Subcutaneous preadipocyte (primary cell): ENCODE measurements at places on chromosomes 16 and 17. TPM values are rescaled to one million over a fixed set of nuclear protein-coding genes. Genes with fewer than 3 reads are reported as not detected.

The TVP23A gene
- not detected in 2 replicates for total RNA-seq

The IGFALS gene
- total RNA-seq = under 0.01 TPM in 1 of 2 replicates, not detected in the other

The FGF11 gene
- under 0.01 and 0.37 TPM in 2 replicates for total RNA-seq

The CCL5 gene
- not detected in 2 replicates for total RNA-seq

The POLR3K gene
- 2.9 and 3.5 TPM in 2 replicates for total RNA-seq

The SPNS3 gene
- not detected in 2 replicates for total RNA-seq

The CDRT15 gene
- total RNA-seq = not detected in 2 replicates

The NPIPA8 gene
- not detected in 2 replicates for total RNA-seq

The MYH13 gene
- not detected in 2 replicates for total RNA-seq

The MT3 gene
- not detected in 2 replicates for total RNA-seq

The HOXB3 gene
- total RNA-seq = 5.1 and 9.8 TPM in 2 replicates

The EVPLL gene
- total RNA-seq = not detected in 2 replicates

The LLGL2 gene
- total RNA-seq = 0.20 TPM in 1 of 2 replicates, not detected in the other

The MAPT gene
- total RNA-seq = 0.37 and 0.39 TPM in 2 replicates

The KRT25 gene
- not detected in 2 replicates for total RNA-seq

The C16orf46 gene
- total RNA-seq = 0.59 and 1.1 TPM in 2 replicates

The GCSH gene
- total RNA-seq = 22.3 and 25.0 TPM in 2 replicates

The G6PC1 gene
- not detected in 2 replicates for total RNA-seq

The CLDN7 gene
- total RNA-seq = 0.98 and 2.9 TPM in 2 replicates

The MT4 gene
- total RNA-seq = not detected in 2 replicates

The PLD6 gene
- total RNA-seq = 1.5 and 4.7 TPM in 2 replicates

The RAB26 gene
- under 0.01 and 0.20 TPM in 2 replicates for total RNA-seq

The NPIPA2 gene
- total RNA-seq = 0.73 TPM in 1 of 2 replicates, not detected in the other

The PIK3R5 gene
- not detected in 2 replicates for total RNA-seq

The ACSM3 gene
- 0.37 and 0.39 TPM in 2 replicates for total RNA-seq

The C16orf89 gene
- total RNA-seq = not detected in 2 replicates

The YBX2 gene
- not detected in 2 replicates for total RNA-seq

The VMO1 gene
- total RNA-seq = 0.59 TPM in 1 of 2 replicates, not detected in the other

The ZNF205 gene
- 15.1 and 17.0 TPM in 2 replicates for total RNA-seq

The PRSS33 gene
- total RNA-seq = not detected in 2 replicates

The RNF43 gene
- under 0.01 TPM in 2 replicates for total RNA-seq

The GPATCH8 gene
- 16.9 and 23.3 TPM in 2 replicates for total RNA-seq

The ANKRD40CL gene
- total RNA-seq = not detected in 2 replicates

The CUEDC1 gene
- 13.5 and 15.8 TPM in 2 replicates for total RNA-seq

The NECAB2 gene
- total RNA-seq = under 0.01 TPM in 1 of 2 replicates, not detected in the other

The RDM1 gene
- 0.37 TPM in 1 of 2 replicates, not detected in the other for total RNA-seq

The ENKD1 gene
- total RNA-seq = 15.8 and 16.9 TPM in 2 replicates

The SKAP1 gene
- total RNA-seq = not detected in 2 replicates

The CHST4 gene
- total RNA-seq = under 0.01 TPM in 1 of 2 replicates, not detected in the other

The WFDC1 gene
- total RNA-seq = under 0.01 and 0.20 TPM in 2 replicates

The CCL13 gene
- total RNA-seq = not detected in 2 replicates

The CDYL2 gene
- total RNA-seq = 3.3 and 5.1 TPM in 2 replicates

The NOD2 gene
- total RNA-seq = under 0.01 TPM in 2 replicates

The OXLD1 gene
- 29.7 and 30.5 TPM in 2 replicates for total RNA-seq

The CDH3 gene
- 0.20 TPM in 1 of 2 replicates, not detected in the other for total RNA-seq

The TP53TG3B gene
- total RNA-seq = not detected in 2 replicates

The DOC2B gene
- not detected in 2 replicates for total RNA-seq

The TM4SF5 gene
- total RNA-seq = not detected in 2 replicates

The PRPSAP2 gene
- total RNA-seq = 22.0 and 39.3 TPM in 2 replicates

The KCNJ16 gene
- not detected in 2 replicates for total RNA-seq

The TMED6 gene
- 0.37 TPM in 1 of 2 replicates, not detected in the other for total RNA-seq

The SYNRG gene
- 10.7 and 16.0 TPM in 2 replicates for total RNA-seq

The LGALS9C gene
- total RNA-seq = not detected in 2 replicates
